Right atrium auricular region (tissue), 2 donors: ENCODE measurements at places on chromosomes 6 and 20. TPM values are rescaled to one million over a fixed set of nuclear protein-coding genes. Genes with fewer than 3 reads are reported as not detected.

ULBP2 gene
- total RNA-seq, result 2.4 TPM

LRRC73 gene
- 0.41 TPM for total RNA-seq

COL11A2 gene
- 0.63 TPM for total RNA-seq

GRCh38 chr20:5689463-5689862 lies 60.7 kb upstream of the SHLD1 start:
- no peaks in the 10 kb centered on the region for H3K36me3 ChIP-seq
- no peaks in the 10 kb centered on the region for H3K4me1 ChIP-seq
- H3K4me3 ChIP-seq, result no peak overlapping the region
- DNase-seq, result no peak

DNA sequence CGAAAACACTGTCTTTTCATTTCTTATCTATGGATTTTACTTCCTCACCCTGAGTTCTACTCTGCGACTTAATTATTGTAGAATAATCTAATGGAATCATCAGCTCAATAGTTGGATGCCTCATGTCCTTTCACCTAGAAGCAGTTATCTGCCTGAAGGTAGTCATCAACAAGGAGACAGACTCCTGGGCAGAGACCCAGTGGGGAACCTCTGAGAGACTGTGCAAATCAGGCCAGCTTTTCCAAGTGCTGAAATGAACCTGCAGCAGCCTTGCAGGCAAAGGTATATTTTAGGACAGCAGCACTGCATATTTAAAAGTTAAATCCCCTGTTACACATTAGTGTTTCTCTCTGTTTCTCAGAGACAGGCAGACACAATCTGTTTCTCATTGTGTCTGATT lies 99.7 kb upstream of the STMND1 start:
- H3K36me3 ChIP-seq, result no peaks in the 10 kb centered on the region
- no peak overlapping the region for H3K27ac ChIP-seq
- H3K27me3 ChIP-seq, result no peaks in the 10 kb centered on the region
- no peak for DNase-seq

DNA sequence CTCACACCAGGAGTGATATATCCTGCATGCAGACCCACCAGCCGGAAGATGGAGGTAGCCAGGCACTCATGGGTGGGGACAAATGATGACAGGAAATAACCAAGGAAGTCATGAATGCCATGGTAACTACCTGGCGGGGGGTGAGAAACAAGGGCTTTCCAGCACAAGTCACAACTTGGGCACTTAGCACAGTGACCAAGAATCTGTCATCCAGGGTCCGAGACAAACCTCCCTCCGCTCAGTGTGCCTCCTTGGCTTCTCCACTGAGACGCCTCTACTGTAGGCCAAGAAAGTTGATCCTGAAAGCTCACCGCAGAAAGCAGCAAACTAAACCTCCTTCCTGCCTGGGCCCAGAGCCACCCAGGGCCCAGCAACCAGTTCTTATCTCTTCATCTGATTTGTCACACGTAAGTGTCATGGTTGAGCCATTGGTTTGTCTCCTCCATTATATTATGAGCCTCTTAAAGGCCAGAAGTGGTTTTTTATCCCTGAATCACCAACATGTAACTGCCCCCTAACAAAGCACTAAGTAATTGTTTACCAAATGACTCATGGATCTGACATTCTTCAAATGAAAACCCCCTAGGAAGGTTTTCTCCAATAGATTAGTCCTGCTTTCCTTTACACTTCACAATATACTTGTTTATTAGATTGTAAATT lies 84.3 kb upstream of the TAB2 start:
- no peak overlapping the region for H3K27ac ChIP-seq
- DNase-seq, result no peak
- H3K4me1 ChIP-seq, result no peaks in the 10 kb centered on the region
- no peaks in the 10 kb centered on the region for H3K36me3 ChIP-seq
- H3K4me3 ChIP-seq, result no peak overlapping the region
- no peaks in the 10 kb centered on the region for H3K27me3 ChIP-seq

GRCh38 chr6:33483678-33484077 lies 29.3 kb downstream of the ZBTB9 start:
- no peak for DNase-seq
- no peaks in the 10 kb centered on the region for H3K27me3 ChIP-seq
- H3K27ac ChIP-seq, result no peak overlapping the region
- H3K4me3 ChIP-seq, result no peak overlapping the region
